ENCODE measurements at places on chromosomes 16 and 17. TPM values are rescaled to one million over a fixed set of nuclear protein-coding genes. Genes with fewer than 3 reads are reported as not detected.

SLX4 gene
- 11.6 TPM for total RNA-seq

CACNG1 gene
- total RNA-seq = not detected

NKD1 gene
- total RNA-seq = 0.96 TPM

OGFOD1 gene
- total RNA-seq = 37.1 TPM

CES5A gene
- total RNA-seq = not detected

CDH8 gene
- not detected for total RNA-seq

TSNAXIP1 gene
- total RNA-seq = 0.35 TPM

AIPL1 gene
- not detected for total RNA-seq

SMTNL2 gene
- not detected for total RNA-seq

YBX2 gene
- 0.67 TPM for total RNA-seq

ZNF385C gene
- total RNA-seq = not detected

RNF112 gene
- total RNA-seq = 0.53 TPM

PDE6G gene
- total RNA-seq = 71.9 TPM

HS3ST6 gene
- not detected for total RNA-seq

CYLD gene
- total RNA-seq = 265 TPM

KRT28 gene
- not detected for total RNA-seq

KRT40 gene
- not detected for total RNA-seq

OR1F1 gene
- not detected for total RNA-seq

MYO15B gene
- total RNA-seq = 31.0 TPM

LGALS9 gene
- total RNA-seq = 139 TPM

MFSD6L gene
- 0.55 TPM for total RNA-seq

CACNG3 gene
- total RNA-seq = not detected

KRTAP4-1 gene
- total RNA-seq = not detected

SLC47A1 gene
- not detected for total RNA-seq

KCNJ12 gene
- total RNA-seq = 0.05 TPM

PRSS53 gene
- 4.8 TPM for total RNA-seq

CD300LF gene
- not detected for total RNA-seq

GJC1 gene
- total RNA-seq = 2.3 TPM

ITGB3 gene
- total RNA-seq = 0.60 TPM

ARHGDIG gene
- not detected for total RNA-seq

CD300LB gene
- not detected for total RNA-seq

CD68 gene
- 9.8 TPM for total RNA-seq

KRT24 gene
- not detected for total RNA-seq

SPNS3 gene
- total RNA-seq = 10.2 TPM

MYH3 gene
- total RNA-seq = 4.4 TPM

GDPD1 gene
- total RNA-seq = 2.2 TPM

KRT32 gene
- not detected for total RNA-seq

ARHGAP44 gene
- total RNA-seq = 0.30 TPM

EVI2A gene
- total RNA-seq = 103 TPM

OSGIN1 gene
- total RNA-seq = 0.77 TPM

ALDH3A1 gene
- total RNA-seq = 0.13 TPM

KRTAP17-1 gene
- not detected for total RNA-seq

TAF15 gene
- 249 TPM for total RNA-seq

All from activated naive CD4-positive, alpha-beta T cell treated with anti-CD3 and anti-CD28 coated beads, Interleukin-2, amount 10 ng/mL, durations not matched to agents 5 hours and 36 hours (primary cell).